ENCODE measurements at places on chromosomes 3 and 15.

DNA sequence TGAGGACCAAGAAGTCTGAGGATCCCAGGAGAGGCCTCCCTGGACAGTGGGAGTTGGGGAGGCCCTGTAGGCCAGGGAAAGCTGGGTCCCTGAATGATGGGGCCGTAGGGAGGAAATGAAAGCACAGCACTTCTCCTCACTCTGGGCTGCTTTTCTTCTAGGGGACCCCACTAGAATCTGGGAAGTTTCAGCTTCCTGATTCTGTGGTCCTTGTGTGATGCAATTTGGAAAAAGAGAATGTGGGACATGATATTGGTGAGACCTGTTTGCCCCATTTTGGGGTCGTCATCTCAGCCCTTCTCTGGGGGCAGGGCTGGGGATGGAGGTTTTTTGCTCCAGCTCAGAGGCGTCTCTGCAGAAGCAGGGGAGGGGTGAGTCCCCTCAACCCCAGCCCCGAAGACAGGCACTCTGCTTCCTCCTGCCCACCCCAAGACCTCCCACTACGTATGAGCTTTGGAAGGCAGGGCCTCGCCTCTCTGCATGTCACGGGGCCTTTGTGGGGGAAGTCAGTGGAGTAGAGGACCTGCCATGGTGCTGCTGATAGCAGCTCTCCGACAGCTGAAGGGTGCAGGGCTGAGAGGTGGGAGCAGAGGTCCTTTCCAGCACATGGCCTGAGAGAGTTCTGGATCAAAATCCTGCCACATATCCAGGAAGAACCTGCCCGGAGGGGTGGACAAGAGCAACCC, 1.5 kb upstream of the SNX22 start:
- no peak for DNase-seq

- DNase-seq: no peak
Observed at GRCh38 chr3:152891678-152892077, 56.7 kb downstream of the P2RY1 start.

GRCh38 chr15:99432271-99433025, 133.3 kb upstream of the MEF2A start:
- no peak for DNase-seq

- DNase-seq: no peak
Observed at GRCh38 chr15:20356911-20357480, 184.6 kb downstream of the GOLGA6L6 start.

DNA sequence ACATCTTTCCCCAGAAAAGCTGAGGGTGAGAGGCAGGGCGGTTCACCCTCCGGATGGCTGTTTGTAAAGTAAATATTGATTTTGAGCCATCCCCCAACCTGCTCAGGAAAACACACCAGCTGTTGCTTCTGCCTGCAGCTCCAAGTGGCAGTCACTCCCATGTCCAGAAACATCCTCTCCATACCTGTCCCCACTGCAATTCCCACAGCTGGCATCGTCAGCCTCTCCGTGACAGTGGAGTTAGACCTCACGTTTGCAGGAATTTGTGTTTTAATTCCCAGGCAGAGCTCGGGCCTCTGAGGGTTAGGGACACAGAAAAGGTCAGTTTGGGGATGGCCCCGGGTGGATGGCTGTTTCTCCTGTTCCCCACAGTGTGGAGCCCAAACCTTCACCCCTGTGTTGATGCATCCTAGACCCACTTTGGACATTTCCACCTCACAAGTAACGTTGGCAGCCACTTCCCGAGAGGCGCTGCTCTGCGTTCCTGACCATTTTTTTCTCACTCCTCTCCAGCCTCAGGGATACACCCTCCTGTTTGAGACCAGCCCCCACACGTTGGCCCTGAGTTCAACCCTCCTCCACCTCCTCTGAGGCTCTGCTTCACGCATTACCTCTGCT, 11.8 kb upstream of the FAM174B start:
- no peak for DNase-seq
